CMK (cell line): ENCODE measurements at places on chromosomes 3 and 15.

GRCh38 chr3:72753495-72753894 is 94.8 kb downstream of the SHQ1 start:
- no peak for DNase-seq

GRCh38 chr3:7573330-7573729 is 712.4 kb downstream of the GRM7 start:
- DNase-seq: no peak

- no peak for DNase-seq
Measured at GRCh38 chr3:178381971-178382448, 154.2 kb upstream of the KCNMB2 start.

DNA sequence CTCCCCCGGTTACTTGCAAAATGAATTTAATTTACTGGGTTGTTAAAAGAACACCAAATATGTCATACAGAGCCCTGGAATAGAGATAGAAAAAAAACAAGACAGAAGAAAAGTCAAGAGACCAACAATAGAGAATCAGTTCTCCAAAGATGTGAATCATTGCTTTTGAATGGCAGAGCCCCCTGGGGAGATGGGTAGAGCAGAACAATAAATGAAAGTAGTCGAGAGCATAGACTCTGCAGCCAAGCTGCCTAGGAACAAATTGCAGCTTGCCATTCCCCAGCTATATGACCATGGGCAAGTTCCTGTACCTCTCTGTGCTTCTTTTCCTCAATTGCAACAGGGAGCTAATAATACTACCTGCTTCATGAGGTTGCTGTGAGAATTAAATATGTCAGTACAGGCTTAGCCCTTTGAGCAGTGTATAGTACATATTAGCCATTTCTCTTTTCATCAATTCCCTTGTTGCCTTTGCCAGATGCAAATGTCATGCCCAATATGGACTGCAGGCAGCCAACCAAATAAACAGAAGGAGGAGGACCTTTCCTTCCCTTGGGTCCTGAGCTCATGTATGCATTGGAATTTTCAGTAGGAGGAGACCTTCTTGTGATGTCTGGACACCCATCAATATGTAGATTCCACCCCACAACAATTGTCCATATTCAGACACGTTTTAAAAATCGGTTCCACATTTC is 25.0 kb upstream of the BFSP2 start:
- no peak for DNase-seq

- no peak for DNase-seq
Measured at GRCh38 chr15:100682468-100682867, 80.1 kb downstream of the ASB7 start.

DNA sequence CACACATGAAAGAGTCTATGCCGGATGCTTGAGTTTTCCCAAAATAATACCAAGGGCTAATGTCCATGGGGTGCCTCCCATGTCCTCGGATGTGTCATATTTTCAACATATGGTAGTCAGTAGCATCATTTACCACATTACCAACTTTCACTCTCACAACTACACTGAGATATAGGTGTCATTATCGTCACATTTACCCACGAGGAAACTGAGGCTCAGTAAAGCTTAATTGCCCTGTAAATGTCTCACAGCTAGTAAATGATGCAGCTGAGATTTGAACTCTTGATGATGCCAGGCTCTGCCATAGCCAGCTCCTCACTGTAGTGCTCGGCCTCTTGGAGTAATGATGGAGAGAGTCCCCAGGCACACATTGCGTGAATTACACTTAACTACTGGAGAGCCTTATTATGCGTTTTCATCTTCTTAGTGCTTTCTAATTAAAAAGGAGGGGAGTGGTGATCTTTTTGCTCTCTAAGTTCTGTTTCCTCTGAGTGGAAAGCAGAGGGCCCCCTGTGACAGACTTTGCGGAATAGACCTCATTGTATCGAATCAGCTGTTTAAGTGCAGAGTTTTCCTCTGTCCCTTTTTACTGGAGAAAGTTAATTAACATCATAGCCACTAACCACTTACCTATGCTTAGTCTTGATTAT is 142.0 kb upstream of the SLCO3A1 start:
- no peak for DNase-seq

GRCh38 chr3:89402051-89402450 is 294.6 kb downstream of the EPHA3 start:
- DNase-seq: no peak
